ENCODE measurements at places on chromosomes 11 and 22.

DNA sequence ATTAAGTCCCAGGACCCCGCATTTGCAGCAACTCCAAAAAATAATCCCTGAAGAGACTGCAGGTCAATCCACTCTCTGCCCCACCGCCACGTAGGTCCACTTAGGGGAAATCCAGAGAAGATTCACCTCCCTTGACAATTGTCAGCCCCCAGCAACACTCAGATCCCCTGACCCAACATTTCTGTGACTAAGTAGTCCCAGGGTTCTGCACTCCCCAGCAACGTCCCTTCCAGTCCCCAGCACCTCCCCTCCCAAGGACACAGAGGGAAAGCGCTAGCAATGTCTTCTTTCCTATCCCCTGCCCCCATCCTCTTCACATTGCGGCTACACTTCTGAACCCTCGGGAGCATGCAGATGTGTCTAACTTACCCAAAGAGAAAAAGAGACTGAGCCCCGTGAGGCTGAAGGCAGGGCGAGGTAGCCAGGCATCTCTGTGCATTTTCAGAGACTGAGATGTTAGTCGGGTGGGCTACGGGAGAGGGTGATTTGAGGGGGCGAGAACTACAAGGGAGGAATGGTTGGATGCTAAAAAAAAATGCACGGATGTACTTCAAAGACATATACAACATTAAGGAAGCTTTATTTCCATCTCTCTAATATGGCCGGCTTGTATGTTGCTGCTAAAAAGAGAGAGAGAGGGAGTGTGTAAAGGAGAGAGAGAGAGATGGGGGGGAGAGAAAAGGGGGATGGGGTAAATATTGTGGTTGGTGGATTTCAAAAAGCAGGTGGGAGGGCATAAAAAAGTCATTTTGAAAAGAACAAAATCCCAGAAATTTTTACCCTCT, at the start of gene SCN2B:
Gene SCN2B (minus strand): TSS at position 647 of the 785 bp plus-strand sequence. CDS start 208 bp downstream, at position 439.
- DNase-seq, result peak; percentile 79

DNA sequence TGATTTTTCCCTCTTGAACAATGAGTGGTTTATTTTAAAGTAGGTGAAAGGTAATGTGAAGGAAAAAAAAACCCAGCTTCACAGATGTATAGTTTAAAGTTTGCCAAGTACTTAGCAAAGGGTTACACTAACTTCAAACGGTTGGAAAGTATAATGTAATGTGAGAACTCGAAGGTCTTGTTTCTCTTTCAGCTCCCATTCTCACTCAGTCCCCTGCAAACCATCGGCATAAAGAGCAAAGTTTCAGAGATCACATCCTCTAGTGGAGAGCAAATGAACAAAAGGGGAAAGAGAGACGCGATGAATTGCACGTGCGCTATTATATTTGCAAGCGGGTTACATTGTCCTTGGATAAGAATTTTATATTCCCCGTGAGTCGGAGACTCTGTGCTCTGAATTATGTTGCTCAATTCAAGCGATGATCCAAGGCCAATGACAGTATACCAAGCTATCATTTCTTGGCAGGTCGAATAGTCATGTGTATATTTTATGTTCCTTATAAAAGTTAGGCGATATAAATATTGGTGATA, 37.6 kb upstream of the BIRC3 start:
- peak; percentile 92 for DNase-seq

DNA sequence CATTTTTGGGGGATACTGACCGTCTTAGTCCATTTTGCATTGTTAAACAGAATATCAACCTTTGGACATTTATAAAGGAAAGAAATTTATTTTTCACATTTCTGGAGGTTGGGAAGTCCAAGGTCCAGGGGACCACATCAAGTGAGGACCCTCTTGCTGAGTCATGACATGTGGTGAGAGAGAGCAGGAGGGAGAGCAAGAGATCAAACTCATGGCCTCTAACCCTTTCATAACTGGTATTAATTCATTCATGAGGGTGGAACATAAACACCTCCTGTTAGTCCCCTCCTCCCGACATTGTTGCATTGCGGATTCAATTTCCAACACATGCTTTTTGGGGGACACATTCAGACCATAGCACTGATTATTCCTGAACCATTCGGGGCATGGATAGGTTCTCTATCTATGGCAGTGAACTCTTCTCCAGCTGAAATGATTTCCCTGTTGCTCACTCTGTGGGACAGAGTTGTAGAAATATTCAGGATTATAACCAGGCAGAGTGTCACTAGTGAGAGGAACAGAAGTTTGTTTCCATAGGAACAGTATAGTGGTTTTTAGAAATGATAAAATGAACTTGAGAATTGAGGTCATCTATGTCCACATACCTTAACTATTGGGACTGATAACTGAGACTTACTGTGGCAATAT, 88.2 kb upstream of the OR9Q1 start:
- no peak for DNase-seq

GRCh38 chr11:40030867-40031266, 1428.6 kb downstream of the LRRC4C start:
- no peak for DNase-seq

- DNase-seq, result no peak
These were observed 27.7 kb upstream of the TP53I11 start for GRCh38 chr11:44978274-44978960.

GRCh38 chr11:12084256-12084655, 26.1 kb upstream of the MICAL2 start:
- DNase-seq, result no peak

GRCh38 chr11:59610289-59610688, 5.3 kb downstream of the OSBP start:
- DNase-seq, result no peak

DNA sequence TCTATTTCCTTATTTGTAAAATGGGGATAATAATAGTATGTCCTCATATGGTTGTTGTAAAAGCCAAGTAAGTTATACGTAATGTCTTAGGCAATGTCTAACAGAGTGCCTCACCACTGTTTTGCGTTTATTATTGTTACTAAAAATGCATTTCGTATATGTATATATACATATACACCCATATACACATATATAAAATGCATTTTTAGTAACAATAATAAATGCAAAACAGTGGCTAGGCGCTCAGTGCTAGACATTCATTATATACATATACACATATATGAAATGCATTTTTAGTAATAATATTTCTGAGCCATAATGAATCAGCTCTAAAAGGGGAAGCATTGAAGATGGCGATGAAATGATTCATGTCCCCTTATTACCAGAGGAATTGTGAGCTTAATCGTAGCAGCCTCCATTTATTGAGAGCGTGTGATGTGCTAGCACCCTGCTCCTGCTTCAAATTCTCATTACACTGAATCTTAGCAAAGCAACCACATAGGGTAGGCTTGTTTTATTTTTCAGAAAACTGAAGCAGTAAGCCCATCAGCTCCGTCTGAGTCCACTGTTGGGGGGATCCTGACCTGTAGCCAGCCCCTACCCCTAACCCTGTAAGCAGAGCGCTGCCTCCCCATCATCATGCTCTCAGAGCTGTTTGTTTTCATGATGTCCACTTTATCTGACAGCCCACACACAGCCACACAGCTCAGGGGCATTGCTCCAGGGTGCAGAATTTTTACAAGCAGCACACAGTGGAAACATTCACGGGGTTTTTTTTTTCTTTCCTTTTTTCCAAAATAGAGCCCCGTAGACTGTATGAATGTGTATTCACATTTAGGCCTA, 97.1 kb upstream of the NAV2 start:
- no peak for DNase-seq

DNA sequence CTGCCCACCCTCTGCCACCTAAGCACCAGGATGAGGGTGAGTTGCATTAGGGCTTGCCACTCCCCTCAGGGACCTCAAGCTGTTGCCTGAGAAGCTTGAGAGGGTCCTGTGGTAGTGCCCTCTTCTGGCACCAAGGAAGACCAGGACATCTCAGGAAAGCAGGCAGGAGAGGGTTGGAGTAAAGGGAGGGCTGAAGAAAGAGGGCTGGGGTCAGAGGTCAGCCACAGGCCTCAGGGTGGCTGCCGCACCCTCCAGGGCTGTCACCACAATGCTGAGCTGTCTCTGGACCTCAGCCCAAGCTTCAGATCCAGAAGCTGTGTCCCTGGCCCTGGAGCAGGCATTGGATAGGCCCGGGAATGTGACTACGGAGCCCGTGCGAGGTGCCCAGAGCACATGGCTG, 4.1 kb downstream of the SAC3D1 start:
- no peak for DNase-seq

DNA sequence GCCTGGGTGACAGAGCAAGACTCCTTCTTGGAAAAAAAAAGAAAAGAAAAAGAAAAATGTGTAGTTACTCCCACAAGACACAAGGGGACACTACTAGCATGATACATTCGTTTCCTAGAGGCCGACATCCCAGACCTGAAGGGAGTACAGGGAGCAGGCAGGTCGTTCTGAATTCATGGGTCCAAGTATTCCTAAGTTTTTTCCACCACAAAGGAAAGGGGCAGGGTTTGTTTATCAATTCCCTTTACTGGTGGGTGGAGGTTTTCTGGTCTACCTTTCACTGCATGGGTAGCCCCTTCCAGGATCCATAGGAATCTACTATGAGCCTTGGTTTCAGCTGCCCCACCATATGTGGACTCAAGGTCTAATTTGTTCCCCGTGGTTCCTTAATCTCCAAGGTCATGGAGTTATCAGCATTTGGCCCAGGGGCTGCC, 11.8 kb downstream of the TIGD3 start:
- peak; percentile 81 for DNase-seq

- no peak for DNase-seq
These were observed 68.0 kb downstream of the USP47 start for GRCh38 chr11:11909727-11910126.

- peak; percentile 77 for DNase-seq
These were observed 97.9 kb downstream of the RRAS2 start for GRCh38 chr11:14261066-14261465.

DNA sequence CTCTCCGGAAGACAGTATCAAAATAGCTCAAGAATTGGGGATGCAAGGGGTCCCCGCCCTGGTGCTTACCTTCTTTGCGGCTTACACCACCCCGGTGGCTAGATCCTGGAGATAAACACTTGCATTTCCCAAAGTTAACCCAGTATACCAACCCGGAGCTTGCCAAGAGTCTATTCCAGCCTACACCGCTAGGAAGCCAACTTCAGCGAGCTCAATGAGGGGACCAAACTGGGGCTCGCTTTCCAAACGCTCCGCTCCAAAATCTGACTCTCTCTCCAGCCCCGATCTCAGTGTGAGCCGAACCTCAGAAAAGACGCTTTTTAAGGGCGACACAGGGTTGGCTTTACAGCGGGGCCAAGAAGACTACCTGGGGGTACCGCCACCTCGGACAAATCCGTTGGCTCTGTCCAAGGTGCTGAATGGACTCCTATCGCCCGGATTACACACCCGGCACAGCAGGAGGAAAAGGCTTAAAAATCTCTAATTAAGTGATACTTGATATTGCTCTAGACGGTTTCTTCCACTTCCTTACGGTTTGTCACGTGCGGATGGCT, 20.1 kb upstream of the BDNF start:
- DNase-seq, result peak; percentile 69

GRCh38 chr11:56394381-56394780, 18.1 kb upstream of the OR5AL1 start:
- DNase-seq, result no peak

- no peak for DNase-seq
These were observed 91.7 kb upstream of the LMO1 start for GRCh38 chr11:8355416-8355742.

- DNase-seq, result no peak
These were observed 355.4 kb downstream of the ETS1 start for GRCh38 chr11:128231845-128232410.

GRCh38 chr11:94528551-94528950, 15.2 kb upstream of the FUT4 start:
- no peak for DNase-seq

DNA sequence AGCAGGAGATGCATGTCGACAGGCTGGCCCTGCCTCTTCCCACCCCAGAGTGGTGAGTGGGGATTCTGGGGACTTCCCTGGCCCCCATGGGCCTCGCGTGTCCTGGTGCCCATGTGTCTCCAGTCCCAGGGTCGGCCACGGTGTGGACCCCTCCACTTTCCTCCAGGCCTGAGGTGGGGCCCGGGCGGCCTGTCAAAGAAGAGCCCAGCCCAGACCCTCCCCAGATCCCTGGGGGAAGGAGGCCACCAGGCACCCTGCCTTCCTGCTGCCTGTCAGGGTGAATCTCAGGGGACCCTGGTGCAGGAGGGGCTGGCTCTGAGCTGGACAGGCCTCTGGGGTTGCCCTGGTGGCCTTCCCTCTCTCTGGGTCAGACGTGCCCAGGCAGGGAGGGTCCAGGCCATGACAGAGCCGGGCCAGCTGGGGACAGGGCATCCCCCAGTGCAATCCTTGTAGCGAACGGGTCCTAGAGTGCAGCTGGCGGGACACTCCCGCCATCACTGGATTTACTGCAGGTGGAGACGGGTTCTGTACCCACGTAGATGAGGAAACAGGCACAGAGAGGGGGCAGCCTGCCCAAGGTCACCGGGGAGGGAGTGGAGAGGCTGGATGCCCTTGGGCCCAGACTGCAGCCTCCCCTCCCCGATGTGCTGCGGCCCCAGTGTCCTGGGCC, 13.5 kb upstream of the MUC6 start:
- DNase-seq, result no peak

DNA sequence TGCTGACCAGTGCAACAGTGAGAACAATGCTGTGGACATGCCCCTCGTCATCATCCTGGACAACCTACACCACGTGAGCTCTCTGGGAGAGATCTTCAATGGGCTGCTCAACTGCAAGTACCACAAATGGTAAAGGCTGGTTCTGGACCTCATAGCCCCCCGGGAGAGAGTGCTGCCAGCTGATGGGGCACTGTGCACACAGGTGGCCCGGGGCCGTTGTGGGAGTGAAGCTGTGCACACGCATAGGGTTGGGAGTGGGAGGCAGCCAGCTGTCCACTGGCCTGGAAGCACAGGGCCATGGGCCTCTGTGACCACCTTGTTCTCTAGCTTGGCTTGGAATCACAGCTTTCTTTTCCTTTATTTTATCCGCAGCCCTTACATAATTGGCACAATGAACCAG, 57.0 kb downstream of the DBX1 start:
- DNase-seq, result no peak

DNA sequence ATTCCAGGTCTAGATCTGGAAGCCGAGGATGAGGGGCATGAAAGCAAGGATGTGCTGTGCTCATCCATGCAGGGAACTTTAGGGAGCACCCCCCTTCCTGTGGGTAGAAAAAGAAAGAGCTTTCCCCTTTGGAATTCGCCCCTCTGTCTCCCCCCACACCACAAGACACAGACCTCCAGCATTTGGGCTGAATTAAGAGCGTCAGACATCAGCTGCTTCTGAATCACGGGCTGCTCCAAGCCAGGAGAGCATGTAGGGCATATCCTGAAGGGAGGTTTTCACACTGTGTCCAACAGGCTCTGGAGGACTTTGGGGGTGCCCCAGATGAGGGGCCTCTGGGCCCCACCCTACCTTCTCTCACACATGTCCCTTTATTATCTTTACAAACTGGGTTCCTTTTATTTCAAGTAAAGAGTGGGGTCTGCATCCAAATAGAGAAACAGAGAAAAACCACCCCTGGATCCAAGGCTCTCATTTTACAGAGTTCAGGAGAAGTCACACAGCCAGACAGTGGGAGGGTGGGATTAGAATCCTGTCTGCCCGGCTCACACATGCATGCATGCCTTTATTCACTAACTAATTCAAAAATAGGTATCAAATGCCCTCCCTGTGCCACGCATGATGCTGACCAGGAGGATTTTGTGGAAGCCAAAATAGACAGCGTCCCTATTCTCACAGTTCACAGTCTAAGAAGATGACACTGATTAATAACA, 52.8 kb downstream of the LRRC32 start:
- no peak for DNase-seq

All from muscle of leg (tissue), 16 donors.